Gastrocnemius medialis (tissue), 4 donors: ENCODE measurements at places on chromosomes 2 and 18. TPM values are rescaled to one million over a fixed set of nuclear protein-coding genes. Genes with fewer than 3 reads are reported as not detected.

GRCh38 chr2:180554330-180554729 is 426.1 kb upstream of the UBE2E3 start:
- DNase-seq, result no peak
- H3K27ac ChIP-seq, result no peak overlapping the region
- H3K4me1 ChIP-seq, result no peaks in the 10 kb centered on the region
- H3K36me3 ChIP-seq, result no peaks in the 10 kb centered on the region
- no peaks in the 10 kb centered on the region for H3K27me3 ChIP-seq
- H3K4me3 ChIP-seq, result no peak overlapping the region

DNA sequence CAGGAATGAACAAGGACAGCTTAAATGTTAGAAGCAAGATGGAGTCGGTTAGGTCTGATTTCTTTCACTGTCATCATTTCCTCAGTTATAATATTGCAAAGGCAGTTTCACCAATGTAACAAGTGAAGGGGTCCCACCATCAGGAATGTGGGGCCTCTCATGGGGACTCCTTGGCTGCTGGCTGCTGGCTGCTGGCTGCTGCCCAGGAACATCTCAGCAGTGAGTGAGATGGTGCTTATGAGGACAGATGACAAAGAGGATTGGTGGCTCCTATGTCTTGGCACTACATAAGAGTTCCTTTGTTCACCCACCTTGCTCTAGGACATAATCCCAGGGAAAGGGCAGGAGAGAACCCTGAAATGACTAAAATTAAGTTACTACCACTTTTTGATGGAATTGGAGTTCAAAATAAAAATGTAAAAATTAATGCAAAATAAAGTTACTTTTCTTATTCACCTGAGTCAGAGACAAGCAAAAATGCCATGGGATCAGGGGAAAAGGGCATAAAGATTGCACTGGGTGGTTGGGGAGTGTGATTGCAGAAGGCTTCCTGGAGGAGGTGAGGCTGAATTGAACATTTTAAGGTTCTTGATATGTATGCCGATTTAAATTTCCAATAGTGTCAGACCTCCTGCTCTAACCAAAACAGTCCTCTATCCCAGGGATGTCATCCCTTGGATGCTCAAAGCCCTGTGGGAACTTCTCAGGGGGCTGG is 23.4 kb downstream of the TMEM177 start:
- no peaks in the 10 kb centered on the region for H3K36me3 ChIP-seq

- no peak overlapping the region for H3K27ac ChIP-seq
- no peak for DNase-seq
- H3K27me3 ChIP-seq, result no peaks in the 10 kb centered on the region
- no peaks in the 10 kb centered on the region for H3K36me3 ChIP-seq
- no peaks in the 10 kb centered on the region for H3K4me1 ChIP-seq
Observed at GRCh38 chr2:241534701-241535375, 23.7 kb upstream of the BOK start.

GRCh38 chr2:12732651-12733050 is 15.9 kb downstream of the TRIB2 start:
- H3K27me3 ChIP-seq, result no peaks in the 10 kb centered on the region
- H3K27ac ChIP-seq, result peak overlapping the region; percentile 61
- H3K4me3 ChIP-seq, result no peak overlapping the region

- H3K4me3 ChIP-seq, result no peak overlapping the region
- no peaks in the 10 kb centered on the region for H3K36me3 ChIP-seq
- H3K27me3 ChIP-seq, result no peaks in the 10 kb centered on the region
- DNase-seq, result no peak
- no peak overlapping the region for H3K27ac ChIP-seq
Observed at GRCh38 chr2:195493416-195493815, 163.6 kb upstream of the SLC39A10 start.

- H3K36me3 ChIP-seq, result no peaks in the 10 kb centered on the region
- H3K4me3 ChIP-seq, result no peak overlapping the region
- no peak overlapping the region for H3K27ac ChIP-seq
- peaks cover 10% of the 10 kb centered on the region for H3K4me1 ChIP-seq
- H3K27me3 ChIP-seq, result peaks cover 11% of the 10 kb centered on the region
Observed at GRCh38 chr2:241774419-241775222, 2.0 kb upstream of the GAL3ST2 start.

- no peak for DNase-seq
- no peaks in the 10 kb centered on the region for H3K4me1 ChIP-seq
Observed at GRCh38 chr2:185979546-185980071, 241.0 kb downstream of the FSIP2 start.

DNA sequence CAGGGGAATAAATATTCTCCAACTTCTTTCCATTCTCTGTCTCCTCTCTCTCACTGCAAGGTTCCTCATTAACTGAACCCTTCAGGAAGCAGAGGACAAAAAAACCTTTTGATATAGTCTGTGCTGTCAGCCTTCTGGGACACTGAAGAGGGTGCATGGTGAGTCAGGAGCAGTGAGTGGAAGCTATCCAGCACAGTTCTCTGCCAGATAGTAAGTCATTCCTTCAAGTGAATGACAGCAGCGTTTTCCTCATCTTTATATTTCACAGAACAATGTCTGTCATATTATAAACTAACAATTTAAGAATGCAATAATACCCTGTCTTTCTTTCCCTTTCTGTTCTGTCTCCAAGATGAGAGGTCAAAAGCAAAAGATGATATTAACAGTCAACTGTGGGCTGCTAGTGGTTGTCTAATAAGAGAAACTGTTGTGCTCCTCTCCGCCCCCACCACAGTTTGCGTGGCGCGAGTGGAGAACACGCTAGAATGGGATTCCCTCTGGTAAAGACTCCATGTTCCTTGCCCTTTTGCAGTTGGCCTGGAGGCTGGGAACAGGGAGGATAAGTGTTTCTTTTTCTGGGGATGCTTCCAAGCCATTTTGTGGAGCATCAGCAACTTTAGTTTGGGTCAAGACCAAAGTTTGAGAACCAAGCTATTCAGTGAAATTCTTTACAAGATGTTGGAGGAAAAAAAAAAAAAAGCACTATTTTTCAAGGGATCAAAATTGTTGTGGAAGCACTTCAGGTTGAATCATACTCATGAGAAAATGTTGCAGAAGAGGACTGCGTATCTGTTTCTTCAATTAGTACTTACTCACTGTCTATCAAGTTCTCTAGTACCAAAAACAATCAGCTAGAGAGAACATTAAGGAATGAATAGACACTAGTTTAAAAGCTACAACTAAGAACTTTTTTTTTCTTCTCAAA is 430.2 kb downstream of the SETBP1 start:
- peak; percentile 19 for DNase-seq
- no peaks in the 10 kb centered on the region for H3K27me3 ChIP-seq
- H3K4me1 ChIP-seq, result no peaks in the 10 kb centered on the region
- no peaks in the 10 kb centered on the region for H3K36me3 ChIP-seq
- no peak overlapping the region for H3K27ac ChIP-seq

DNA sequence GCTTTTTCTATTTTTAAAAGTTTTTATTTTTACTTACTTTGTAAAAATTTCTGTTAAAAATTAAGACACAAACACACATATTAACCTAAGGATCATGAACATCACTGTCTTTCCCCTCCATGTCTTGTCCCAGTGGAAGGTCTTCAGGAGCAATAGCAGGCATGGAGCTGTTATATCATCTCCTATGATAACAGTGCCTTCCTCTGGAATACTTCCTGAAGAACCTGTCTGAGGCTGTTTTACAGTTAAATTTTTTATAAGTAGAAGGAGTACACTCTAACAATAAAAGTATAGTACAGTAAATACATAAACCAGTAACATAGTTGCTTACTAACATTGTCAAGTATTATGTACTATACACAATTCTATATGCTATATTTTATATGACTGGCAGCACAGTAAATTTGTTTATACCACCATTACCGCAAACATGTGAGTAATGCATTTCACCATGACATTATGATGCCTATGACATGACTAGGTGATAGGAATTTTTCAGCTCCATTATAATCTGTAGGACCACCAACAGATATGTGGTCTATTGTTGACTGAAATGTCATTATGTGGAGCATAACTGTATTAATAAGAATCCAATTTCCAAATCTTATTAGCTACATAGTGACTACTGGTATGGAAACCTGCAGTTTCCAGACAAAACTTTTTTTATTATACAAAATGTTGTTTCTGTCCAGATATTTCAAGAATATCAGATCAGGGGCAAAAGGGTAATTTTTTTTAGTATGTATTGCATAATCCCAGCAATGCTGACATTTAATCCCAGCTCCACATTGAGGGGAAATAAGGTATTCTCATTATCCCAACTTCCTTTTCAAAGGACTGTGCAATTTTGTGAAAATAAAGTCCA is 337.2 kb upstream of the SLC39A10 start:
- no peaks in the 10 kb centered on the region for H3K27me3 ChIP-seq
- H3K27ac ChIP-seq, result no peak overlapping the region
- no peak for DNase-seq
- H3K4me1 ChIP-seq, result peaks cover 19% of the 10 kb centered on the region

DNA sequence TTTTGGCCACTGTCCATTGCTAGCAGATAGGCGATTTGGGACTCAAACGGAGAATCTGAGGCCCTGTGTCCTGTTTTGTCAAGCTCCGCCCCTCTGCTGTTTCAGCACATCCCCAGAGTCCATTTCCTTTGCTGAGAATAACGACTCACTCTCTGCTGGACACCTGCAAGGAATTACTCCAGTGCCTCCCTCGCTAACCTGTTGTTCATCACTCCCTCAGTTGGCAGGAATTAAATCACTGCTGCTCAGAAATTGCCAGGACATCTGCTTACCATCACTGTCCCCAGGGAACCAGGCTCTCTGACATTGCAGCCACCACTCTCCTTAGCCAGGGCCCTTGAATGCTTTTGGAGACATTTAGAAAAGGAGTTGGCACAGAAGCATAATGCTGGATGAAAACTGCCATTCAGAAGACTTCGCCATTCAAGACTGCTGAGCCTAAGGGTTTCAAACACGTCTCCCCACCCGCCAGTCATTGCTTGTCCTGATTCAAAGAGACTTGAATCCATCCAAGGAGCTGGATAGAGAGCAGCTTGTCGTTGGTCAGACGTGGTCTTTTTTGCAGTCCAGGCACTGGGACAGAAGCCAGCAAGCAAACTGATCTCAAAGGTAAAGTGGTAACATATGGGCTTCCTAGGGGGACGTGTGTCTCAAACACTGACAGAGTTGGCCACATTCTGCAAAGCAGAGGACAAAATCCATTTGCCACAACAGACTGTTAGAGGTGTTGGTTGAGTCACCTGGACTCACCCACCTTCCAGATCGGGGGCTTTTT is 155.3 kb downstream of the UXS1 start:
- H3K4me3 ChIP-seq, result no peak overlapping the region
- H3K36me3 ChIP-seq, result no peaks in the 10 kb centered on the region
- H3K27ac ChIP-seq, result no peak overlapping the region
- H3K27me3 ChIP-seq, result no peaks in the 10 kb centered on the region
- H3K4me1 ChIP-seq, result no peaks in the 10 kb centered on the region

DNA sequence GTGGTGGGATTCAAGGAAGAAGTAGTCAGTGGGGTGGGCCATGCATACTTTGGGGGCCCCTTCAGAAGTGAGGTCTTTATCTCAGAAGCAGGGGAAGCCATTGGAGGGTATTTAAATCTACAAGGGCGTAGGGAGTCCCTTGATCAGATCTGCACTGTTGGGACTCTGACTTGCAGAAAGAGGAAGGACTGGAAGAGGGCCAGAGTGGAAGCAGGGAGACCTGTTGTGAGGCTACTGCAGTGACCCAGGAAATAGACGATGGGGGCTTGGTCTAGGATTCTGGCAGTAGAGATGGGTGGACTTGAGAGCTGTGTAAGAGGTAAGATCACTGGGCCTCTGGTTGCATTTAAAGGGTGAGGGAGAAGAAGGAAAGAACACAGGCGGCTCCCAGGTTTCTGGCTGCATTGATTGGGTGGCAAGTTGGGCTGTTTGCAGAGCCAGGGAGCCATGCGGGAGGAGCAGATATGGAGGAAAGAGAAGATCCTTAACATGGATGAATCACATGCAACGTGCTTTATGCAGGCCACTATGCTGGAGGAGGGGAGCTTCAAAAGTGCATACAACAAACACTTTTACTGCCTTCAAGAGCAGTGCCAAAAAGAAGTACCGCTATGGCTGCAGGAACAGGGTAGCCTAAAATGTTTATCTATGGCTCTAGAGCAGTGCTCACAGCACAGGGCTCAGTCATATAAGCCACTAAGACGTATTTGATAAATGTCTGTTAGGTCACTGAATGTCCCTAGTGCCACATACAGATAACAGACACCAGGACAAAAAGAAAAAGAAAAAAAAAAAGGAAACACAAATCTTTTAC is 2.3 kb downstream of the SFXN5 start:
- no peak for DNase-seq
- H3K27ac ChIP-seq, result peak overlapping the region; percentile 87
- H3K4me1 ChIP-seq, result peaks cover 42% of the 10 kb centered on the region
- no peaks in the 10 kb centered on the region for H3K36me3 ChIP-seq

DNA sequence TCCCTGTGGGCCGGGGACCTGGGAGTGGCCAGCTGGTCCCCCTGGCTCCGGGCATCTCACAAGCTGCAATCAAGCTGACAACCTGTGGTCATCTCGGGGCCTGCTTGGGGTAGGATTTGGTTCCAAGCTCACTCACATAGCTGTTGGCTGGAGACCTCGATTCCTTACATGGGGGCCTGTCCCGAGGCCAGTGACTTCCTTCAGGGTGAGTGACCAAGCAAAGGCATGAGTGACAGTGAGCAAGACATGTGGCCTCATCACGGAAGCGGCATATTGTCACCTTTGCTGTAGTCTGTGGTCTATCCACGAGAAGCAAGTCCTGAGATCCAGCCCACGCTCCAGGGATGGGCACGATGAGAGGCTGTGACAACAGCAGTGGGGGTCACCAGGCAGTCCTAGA is 131.4 kb upstream of the ID2 start:
- no peaks in the 10 kb centered on the region for H3K36me3 ChIP-seq
- no peaks in the 10 kb centered on the region for H3K4me1 ChIP-seq
- no peak for DNase-seq

DNA sequence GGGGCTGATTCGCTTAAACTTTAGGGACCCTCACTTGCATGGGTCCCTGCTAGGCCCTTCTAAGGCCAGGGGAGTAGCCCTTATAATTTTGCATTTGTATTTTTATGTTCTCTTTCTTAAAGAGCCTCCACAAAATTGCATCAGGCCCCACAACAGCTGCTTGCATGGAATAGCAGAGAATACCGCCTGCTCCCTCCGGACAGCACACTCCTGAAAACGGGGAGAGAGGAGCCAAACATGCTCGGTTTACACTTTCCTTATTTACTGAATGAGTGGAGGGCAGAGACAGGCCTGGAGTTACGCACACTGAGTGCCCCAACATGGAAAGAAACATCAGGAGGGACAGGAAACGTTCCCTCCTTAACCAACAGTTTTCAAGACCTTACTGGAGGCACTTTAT is 132.2 kb downstream of the ANTXR1 start:
- no peaks in the 10 kb centered on the region for H3K4me1 ChIP-seq
- H3K4me3 ChIP-seq, result no peak overlapping the region
- no peak for DNase-seq

GRCh38 chr18:54284981-54285785 is 15.9 kb downstream of the POLI start:
- H3K27me3 ChIP-seq, result no peaks in the 10 kb centered on the region
- no peaks in the 10 kb centered on the region for H3K4me1 ChIP-seq
- peaks cover 70% of the 10 kb centered on the region for H3K36me3 ChIP-seq
- H3K4me3 ChIP-seq, result no peak overlapping the region

GRCh38 chr2:231883468-231883881 is 42.7 kb downstream of the NPPC start:
- no peak overlapping the region for H3K4me3 ChIP-seq
- H3K4me1 ChIP-seq, result no peaks in the 10 kb centered on the region
- H3K27ac ChIP-seq, result no peak overlapping the region
- no peak for DNase-seq
- peaks cover 26% of the 10 kb centered on the region for H3K27me3 ChIP-seq
- H3K36me3 ChIP-seq, result no peaks in the 10 kb centered on the region

SP140 gene
- total RNA-seq, result not detected

ARMC9 gene
- 0.41 TPM for total RNA-seq

CREG2 gene
- not detected for total RNA-seq

SCLY gene
- 3.3 TPM for total RNA-seq

SLC14A1 gene
- 7.6 TPM for total RNA-seq
